ENCODE measurements at places on chromosomes 2 and 18. TPM values are rescaled to one million over a fixed set of nuclear protein-coding genes. Genes with fewer than 3 reads are reported as not detected.

GRCh38 chr2:46076251-46076650 lies 221.0 kb upstream of the EPAS1 start:
- no peak for DNase-seq

GRCh38 chr2:128605421-128605820 lies 286.8 kb upstream of the HS6ST1 start:
- no peak for DNase-seq

GRCh38 chr2:219155054-219155644 lies 5.5 kb downstream of the NHEJ1 start:
- DNase-seq = peak; percentile 90

- DNase-seq = peak; percentile 77
Measured at GRCh38 chr2:60463249-60463648, 90.2 kb downstream of the BCL11A start.

GRCh38 chr2:46431481-46432235 lies 47.7 kb upstream of the TMEM247 start:
- no peak for DNase-seq

DNA sequence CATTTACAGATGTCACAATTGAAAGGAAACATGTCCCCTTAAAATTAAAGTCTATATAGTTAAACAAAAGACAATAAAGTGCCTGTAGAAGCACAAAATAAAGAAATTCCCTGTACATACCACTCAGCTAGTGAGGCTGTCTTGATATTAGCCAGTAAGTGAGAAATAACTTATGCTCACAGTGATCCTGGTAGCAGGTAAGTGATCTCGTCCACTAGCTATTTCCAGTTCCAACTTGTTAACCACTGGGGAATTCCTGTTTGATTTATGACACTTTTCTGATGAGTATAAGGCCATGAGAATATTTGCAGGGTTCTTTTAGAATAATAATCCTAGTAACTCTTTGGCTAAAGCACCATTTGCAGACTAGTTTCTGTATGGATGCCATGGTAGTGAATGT lies 127.9 kb upstream of the PGAP1 start:
- no peak for DNase-seq

GRCh38 chr2:239835056-239835455 lies 190.1 kb downstream of the NDUFA10 start:
- DNase-seq = no peak

The TWIST2 gene
- 21.8 TPM for total RNA-seq

The CFAP65 gene
- total RNA-seq = not detected

The SCYGR4 gene
- not detected for total RNA-seq
